ENCODE measurements at places on chromosomes 11 and 22.
A peak's percentile ranks its signal among the peaks of the same experiment; 100 is the strongest.

DNA sequence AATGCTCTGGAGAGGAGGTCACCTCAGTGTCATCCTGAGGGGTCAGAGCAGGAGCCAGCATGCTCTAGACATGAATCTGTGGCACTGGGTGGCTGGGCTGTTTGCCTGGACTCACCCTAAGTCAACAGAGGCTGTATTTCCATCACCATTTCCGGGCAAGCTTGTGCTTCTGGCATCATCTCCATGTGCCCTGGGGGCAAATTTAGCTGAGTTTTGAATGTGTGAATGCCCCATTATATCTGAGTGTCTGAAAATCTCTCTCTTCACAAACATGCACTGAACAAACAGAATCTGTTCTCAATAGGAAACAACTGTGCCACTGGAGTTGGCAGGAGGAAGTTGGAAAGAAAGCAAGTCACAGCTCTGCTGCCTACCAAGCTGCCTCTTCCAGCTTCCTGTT lies 356.2 kb downstream of the GRM5 start:
- no peak for DNase-seq

DNA sequence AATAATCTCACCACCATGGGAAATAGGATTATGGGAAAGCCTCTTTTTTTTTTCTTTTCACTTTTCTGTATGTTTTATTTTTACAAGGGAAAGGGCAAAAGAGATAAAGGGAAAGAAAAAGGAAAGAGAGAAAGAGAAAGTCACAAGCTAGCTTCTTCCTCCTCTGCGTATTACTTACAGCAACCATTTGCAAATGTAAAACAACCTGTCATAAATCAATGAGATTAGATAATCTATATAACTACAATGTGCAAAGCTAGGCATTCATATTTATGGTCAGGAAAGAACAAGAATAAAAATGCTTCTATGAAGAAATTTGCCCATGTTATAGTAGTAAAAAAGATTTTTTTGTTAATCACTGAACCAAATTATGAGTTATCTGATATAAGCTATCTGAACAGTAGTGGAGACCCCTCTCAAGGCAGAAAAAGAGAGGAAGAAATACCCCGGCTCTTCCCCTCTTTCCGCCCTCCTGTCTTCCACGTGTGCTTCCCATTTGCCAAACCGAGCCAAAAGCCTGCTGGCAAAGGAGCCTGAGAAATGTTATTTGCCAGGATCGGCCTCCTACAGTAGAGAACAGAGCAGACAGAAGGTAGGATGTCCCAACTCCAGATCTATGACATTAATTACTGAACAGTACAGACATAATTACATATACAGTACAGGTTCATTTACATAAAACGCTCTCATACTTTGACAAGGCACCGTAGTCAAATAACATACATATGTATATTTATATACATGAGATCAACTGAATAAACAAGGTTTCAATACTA lies 50.2 kb downstream of the ARHGAP32 start:
- no peak for DNase-seq

GRCh38 chr11:126212089-126212660 lies 593 bp downstream of the FAM118B start:
- no peak for DNase-seq

DNA sequence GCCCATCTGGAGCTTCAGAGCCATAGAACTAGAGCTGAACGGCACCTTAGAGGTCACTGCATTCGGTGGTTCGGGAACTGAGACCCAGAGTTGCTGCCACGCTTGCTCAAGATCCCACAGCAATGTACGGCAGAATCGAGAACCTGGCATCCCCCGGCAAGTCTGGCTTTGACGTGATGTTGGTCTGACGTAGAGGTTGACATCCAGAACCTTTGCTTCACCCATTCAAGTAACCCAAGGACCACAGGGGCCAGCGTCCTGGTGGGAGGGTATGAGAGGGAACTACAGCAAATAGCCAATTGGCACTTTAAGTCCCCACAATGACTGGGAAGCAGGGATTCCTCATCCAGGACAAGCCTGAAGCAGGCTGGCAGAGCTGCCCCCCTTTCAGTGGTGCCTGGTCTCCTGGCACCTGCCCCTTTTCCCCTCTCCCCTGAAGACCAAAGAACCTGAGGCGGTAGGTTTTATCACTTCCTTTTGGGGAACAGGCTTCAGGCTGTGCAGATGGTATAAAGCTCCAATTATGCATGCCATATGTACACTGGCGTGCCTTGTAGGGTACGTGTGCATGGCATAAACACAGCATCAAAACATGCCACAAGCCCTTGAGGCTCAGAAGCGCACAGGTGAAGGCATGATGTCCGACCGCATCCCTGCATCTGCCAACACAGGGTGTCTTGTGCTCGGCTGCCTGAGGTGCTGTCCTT lies 15.3 kb upstream of the TEF start:
- DNase-seq, result no peak

DNA sequence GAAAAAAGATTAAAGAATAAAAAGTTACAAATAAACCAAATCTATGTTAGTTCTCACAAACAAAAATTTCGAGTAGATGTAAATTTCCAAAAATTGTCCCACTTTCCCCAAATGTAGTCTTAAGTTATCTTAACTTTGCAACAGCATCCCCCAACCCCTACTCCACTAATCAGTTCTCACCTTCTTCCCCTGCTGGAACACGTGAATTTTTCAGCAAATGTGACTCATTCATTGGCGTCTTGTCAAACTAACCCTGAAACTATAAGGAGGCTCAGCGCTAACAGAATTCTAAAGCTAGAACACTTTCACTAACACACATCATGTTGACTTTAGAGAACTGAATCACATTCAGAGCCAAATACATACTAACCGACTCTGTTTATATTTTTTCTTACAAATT lies 46.1 kb downstream of the PHF21A start:
- DNase-seq, result no peak

DNA sequence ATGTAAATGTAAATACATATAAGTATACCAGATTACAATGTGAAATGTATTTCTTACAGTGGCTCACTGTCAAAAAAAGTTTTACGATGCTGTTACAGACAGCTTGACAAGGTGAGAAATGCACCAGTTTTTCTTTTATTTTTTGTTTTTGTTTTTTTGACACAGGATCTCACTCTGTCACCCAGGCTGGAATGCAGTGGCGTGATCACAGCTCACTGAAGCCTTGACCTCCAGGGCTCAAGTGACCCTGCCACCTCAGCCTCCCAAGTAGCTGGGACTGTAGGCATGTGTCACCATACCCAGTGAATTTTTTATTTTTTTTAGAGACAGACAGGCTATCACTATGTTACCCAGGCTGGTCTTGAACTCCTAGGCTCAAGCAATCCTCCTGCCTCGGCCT lies 9.2 kb downstream of the CCDC73 start:
- no peak for DNase-seq

DNA sequence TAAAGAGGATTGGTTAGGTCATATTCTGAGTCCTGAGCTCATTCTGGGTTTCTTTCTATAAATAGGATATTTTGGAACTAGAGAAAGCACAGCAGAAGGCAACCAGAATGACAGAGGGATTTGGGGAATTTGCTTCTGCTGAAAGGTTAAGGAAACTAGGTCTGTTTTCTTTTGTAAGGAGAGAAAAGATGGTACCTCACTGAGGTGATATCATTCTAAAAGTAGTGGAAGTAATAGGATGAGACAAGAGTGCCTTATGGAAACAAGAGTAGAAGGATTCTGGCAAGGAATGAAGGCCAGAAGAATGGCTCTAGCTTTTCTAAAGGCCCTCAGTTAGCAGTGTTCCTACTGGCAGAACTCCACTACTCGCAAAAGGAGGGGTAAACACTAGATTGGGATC lies 26.7 kb upstream of the BDNF start:
- DNase-seq, result no peak

- no peak for DNase-seq
Observed at GRCh38 chr22:43642319-43643206, 169.5 kb downstream of the EFCAB6 start.

- DNase-seq, result no peak
Observed at GRCh38 chr22:19887256-19887985, 32.7 kb upstream of the GNB1L start.

DNA sequence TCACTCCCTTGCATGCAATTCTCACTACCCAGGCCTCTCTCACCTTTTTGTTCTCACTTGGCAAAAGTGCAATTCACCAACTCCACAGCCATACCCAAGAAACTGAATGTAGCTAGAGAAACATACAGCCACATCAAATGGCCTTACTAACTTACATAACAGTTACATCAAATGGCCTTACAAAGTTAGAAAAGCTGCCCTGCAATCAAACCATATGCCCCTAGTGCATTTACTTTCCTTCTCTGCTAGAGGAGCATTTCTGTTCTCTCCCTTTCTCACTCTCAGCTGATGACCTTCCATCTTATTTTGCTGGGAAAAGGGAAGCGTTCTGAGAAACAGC lies 10.3 kb downstream of the PRCP start:
- no peak for DNase-seq

- peak; percentile 98 for DNase-seq
Observed at GRCh38 chr11:615504-616319, at the start of gene IRF7. IRF7 (minus strand) TSS chr11:615950; CDS start chr11:615364, 586 bp downstream.

GRCh38 chr11:86460461-86461385 lies 86.0 kb downstream of the CCDC81 start:
- DNase-seq, result no peak

DNA sequence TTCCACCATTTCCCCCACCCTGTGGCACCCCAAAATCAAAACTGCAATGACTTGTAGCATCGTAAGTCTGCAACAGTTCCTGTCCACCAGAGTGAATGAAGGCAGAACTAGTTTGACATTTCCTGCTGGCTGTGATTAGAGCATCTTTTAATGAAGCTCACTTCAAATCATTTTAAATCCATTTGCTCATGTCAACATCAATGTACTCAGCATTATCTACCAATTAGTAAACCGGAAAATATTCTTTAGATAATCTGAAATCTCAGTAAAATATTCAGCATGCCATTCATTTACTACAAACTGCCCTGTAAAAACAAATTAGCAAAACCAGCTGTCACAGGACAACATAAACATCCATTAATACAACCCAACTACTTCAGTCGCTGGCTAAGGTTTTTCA lies 38.1 kb downstream of the CADM1 start:
- no peak for DNase-seq

DNA sequence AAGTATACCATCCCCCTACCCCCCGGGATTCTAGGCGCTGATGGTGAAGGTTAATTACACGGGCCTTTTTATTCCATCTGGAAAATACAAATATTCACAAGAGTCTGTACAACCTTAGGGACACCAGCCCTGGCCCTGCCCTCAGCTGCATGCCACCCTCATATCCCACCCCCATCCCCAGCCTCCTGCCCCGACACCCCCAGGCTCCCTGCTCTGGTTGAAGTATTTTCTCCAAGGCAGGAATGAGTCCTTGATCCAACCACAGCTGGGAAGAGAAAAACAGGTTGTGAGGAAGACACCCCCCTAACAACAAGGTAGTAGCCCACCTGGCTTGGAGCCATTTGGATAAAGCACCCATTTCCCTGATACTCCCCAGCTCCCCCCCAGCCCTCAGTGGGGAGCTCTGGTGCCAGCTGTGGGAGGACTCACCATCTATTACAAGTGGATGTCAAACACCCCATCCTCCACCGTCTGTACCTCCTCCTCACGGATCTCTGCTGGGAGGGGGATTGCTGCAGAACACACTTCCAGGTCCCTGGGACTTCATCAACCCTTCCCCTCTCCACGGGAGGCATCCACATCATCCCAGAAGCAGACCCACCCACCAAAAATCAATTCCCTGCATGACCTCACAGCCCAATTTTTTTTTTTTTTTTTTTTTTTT lies 4.0 kb upstream of the NRXN2 start:
- no peak for DNase-seq

GRCh38 chr11:42786981-42787380 lies 524.8 kb upstream of the API5 start:
- DNase-seq, result no peak

DNA sequence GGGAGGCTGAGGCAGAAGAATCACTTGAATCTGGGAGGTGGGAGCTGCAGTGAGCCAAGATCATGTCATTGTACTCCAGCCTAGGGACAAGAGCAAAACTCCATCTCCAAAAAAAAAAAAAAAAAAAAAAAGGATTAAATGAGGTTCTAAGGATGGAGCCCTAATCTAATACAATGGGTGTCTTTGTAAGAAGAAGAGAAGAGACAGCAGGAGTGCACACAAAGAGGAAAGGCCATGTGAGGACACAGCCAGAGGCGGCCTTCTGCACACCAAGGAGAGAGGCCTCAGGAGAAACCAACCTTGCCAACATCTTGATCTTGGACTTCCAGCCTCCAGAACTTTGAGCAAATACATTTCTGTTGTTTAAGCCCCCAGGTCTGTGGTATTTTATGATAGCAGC lies 66.6 kb upstream of the CECR2 start:
- no peak for DNase-seq

GRCh38 chr11:123478352-123478987 lies 48.4 kb downstream of the GRAMD1B start:
- DNase-seq, result no peak

DNA sequence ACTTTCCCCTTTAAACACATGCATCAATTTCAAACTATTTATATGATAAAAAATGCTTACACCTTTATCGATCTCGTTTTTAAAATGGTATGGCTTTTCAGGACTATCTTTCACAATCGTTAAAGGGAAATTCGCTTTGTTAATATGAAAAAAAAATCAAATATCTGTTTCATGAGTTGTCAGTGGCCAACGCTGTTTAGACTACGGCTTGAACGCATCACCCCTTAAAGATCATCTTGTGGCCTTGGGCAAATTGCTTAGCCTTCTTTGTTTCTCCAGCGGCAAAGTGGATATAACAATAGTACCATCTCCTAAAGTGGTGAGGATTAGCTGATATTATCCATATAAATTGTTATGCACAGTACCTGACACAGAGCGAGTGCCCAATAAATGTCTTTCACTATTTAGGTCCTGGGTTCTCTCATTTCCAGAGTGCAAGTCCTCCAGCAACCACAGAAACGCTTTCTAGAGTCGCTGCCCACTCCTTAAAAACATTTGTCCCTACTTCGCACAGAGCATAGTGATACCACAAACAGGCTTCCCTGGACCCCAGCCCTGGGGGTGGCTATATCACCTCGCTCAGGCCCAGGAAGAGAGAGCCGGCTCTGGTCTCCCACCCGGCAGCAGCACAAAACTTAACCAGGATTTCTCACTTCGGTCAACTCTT lies 904 bp downstream of the SLC35F2 start:
- no peak for DNase-seq

DNA sequence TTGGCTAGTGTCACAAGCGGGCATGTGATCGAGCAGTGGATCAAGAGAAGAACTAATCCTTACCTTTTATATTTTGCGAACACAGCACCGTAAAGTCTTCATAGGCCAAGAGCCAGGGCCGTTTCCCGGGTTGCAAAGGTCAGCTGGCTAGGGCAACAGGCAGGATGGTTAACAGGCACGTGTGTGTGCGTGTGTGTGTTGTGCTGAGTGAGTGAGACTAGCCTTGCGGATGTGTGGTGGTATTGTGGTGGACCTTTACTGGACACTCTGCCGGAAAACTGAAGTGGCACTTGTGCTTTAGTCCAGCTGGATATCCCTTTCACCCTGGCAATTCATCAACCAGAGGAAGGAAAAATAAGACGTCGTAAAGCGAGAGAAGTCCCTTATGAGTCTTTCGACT lies 176.7 kb downstream of the BCR start:
- no peak for DNase-seq
